ENCODE measurements at places on chromosomes 16 and 17. TPM values are rescaled to one million over a fixed set of nuclear protein-coding genes. Genes with fewer than 3 reads are reported as not detected.

- no peak for ATAC-seq
Measured at GRCh38 chr17:43810823-43811222, 22.1 kb downstream of the MPP3 start.

- ATAC-seq: peak; percentile 13
Measured at GRCh38 chr17:74135391-74136167, 67.9 kb upstream of the RPL38 start.

- ATAC-seq: peak; percentile 41
Measured at GRCh38 chr16:57834936-57835335, 32.6 kb upstream of the KIFC3 start.

DNA sequence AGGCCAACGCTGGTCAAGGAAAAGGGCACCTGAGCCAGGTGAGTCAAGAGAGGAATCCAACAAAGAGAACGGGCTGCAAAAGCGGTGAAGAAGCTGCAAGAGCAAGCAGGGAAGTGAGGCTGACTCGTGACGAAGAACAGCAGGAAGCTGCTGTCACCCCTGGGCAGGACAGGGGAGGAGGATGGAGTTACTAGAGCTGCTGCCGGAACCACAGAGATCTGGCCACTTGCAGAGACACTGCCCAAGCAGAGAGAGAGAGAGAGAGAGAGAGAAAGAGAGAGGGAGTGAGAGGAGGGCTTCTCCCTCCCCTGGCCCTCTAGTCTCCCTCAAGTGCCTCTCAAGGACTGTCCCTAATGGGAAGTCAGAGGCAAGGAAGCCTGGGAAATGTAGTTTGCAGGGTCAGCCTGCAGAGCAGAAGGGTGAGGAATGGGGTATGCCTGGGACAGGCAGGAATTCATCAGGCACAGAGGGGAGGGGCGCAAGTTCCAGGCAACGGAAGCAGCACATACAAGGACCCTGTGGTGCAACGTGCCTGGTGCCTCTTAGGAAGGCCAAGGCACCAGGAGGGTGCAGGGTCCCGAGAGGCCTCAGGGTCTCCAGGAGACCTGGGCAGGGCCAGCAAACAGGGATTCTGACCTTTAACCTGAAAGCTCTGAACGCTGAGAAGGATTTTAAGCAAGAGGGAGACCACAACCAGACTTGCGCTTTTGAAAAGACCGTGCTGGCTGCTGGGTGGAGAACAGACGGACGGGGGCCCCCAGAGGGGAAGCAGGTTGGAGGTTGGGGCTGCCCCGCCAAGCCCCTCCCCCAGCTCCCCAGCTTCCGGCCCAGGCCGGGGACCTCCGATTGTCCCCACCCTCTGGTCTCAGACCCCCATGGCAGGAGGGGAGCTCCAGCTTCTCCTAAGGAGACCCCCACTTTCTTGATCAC lies 45.8 kb upstream of the CIBAR2 start:
- peak; percentile 53 for ATAC-seq

DNA sequence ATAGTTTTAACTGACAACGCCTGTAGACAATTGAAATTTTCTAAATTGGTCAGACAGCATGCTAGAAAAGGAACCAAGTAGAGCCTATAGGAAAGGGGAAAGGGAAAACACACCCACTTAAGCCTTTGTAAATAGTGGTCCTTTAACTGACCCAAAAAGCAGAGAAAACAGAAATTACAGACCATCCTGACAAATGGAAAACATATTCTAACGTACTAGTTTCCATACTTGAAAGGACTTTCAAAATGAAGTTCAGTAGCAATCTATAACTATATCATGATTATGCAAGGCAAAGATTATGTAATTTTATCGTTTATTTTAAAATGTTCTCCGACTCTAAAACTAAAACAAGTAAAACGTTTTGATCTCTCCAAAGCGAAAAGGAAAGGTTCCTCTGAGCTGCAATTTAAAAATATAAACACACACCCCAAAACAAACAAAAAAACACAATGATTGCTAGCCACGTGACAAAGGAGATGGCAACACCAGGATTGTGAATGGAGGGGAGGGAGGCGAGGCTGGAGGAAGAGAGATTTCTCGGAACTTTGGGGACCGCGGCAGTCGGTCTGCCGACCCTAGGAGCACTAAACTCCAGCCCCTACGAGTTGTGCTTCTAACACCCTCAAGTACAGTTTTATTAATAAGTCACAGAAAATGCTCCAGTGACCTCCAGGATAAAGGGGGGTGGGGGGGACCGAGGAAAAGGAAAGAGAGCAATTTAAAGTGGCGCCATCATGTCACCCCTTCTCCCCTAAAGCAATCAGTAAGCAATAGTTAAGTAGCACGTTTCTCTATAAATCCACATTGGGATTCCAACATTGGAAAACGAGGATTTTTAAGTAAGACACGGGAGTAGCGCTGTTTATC lies 1.7 kb downstream of the KANSL1 start:
- ATAC-seq: no peak

GRCh38 chr17:7083592-7083991 lies 3.5 kb upstream of the CLEC10A start:
- ATAC-seq: no peak

The MARVELD3 gene
- total RNA-seq: 0.46 TPM

DNA sequence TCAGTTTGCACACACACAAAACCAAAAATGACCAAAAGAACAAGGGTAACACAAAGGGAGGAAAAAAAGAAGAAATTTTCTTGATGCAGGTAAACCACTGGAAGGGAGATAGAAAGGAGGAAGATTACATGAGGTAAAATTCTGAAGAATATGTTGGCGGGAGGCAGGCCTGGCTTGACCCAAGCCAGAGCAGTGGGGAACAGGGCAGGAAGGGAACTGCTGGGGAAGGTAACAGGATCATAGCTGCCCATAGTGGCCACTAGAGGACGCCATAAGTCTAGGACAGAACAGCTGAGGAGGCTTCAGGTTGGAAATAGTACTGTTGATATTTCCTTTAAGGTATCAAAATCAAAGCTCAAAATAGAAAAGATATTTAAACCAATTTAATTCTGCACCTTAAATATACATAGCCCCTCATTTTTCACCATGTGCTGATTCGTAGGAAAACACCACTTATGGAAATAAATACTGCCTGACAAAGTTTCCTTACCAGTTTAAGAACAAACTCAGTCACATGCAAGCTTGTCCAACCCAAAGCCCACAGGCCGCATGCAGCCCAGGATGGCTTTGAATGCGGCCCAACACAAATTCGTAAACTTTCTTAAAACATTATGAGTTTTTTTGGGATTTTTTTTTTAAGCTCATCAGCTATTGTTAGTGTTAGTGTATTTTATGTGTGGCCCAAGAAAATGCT lies 15.5 kb downstream of the VPS35 start:
- peak; percentile 98 for ATAC-seq

The TP53TG3 gene
- total RNA-seq: 0.18 TPM

DNA sequence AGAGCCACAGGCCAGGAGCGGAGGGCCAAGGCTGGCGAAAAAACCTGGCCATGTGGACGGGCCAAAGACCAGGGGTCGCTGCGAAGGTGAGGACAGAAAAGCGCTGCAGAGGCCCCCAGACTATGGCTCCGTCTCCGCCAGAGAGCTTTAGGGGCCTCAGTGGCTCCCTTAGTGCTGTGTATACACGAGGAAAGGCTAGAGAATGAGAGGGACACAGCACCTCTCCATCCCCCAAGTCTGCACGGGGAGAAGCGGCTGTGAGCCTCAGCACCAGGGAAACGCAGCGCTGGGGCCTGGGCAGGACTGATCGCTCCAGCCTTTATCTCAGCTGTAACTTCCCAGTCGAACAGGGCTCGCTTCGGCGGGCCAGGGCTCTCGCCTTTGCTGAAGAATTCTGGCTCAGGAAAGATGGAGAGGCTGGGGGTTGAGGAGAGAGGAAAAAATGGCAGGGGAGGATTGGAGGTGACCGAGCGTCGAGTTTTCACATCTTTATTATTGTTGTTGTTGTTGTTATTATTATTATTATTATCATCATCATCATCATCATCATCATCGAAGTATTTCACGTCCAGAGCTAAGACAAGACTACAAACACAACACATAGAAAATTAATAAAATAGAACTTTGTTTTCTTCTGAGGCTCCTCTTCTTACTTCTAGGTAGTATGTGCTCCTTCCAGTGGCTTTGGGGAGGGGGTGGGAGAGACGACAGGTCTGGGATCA lies 1.9 kb upstream of the HOXB5 start:
- ATAC-seq: no peak

The PPM1D gene
- total RNA-seq: 22.2 TPM

The PTGES3L gene
- 1.3 TPM for total RNA-seq

GRCh38 chr17:30524847-30525246 lies 47.6 kb downstream of the GOSR1 start:
- ATAC-seq: no peak

DNA sequence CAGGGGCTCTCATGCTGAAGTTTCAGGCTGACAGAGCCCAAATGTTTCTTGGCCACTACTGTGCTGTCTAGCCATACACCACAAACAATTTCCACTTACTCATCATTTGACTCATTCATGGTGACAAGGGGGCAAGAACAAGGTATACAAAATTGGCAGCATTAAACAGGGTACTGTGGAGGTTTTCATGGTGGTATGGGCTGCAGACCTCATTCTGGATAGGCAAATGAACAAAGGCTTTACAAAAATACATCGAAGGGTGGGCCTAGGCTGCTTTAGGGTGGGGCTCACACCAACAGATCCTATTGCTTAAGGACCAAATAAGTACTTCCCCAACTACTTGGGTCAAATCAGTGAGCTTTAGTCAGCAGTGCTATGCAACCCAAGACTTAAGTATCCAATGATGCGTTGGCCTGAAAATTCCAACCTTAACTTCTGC lies 53.0 kb downstream of the N4BP1 start:
- ATAC-seq: no peak

- no peak for ATAC-seq
Measured at GRCh38 chr17:44005527-44006271, 1.3 kb downstream of the NAGS start.

DNA sequence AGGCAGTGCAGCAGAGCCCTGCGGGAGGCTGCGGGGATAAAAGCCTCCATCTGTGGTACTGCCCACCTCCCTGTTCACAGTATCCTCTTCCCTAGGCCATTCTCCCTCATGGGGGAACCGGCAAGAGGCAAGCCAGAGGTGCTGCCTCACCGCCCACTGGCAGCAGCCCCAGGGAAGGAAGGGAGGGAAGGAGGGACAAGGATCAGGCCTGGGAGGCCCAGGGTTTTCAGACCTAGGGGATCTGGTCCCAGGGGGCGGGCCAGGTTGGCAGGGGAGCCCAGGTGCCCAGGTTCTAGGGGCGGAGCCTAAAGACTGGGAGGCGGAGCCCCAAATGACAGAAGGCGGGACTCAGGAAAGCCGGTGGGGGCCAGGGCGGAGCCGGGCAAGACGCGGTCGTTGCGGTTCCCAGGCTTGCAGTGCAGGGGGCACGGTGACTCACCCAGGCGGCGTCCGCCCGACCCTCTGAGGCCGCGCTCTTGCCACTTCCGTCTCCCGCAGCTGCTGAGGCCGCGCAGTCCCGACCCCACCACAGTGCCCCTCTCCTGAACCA lies 3.0 kb upstream of the MTMR4 start:
- no peak for ATAC-seq

The ACSM3 gene
- total RNA-seq: 4.3 TPM

- no peak for ATAC-seq
Measured at GRCh38 chr17:3979290-3979611, 15.0 kb upstream of the ATP2A3 start.

The CCDC144A gene
- total RNA-seq: 2.9 TPM

DNA sequence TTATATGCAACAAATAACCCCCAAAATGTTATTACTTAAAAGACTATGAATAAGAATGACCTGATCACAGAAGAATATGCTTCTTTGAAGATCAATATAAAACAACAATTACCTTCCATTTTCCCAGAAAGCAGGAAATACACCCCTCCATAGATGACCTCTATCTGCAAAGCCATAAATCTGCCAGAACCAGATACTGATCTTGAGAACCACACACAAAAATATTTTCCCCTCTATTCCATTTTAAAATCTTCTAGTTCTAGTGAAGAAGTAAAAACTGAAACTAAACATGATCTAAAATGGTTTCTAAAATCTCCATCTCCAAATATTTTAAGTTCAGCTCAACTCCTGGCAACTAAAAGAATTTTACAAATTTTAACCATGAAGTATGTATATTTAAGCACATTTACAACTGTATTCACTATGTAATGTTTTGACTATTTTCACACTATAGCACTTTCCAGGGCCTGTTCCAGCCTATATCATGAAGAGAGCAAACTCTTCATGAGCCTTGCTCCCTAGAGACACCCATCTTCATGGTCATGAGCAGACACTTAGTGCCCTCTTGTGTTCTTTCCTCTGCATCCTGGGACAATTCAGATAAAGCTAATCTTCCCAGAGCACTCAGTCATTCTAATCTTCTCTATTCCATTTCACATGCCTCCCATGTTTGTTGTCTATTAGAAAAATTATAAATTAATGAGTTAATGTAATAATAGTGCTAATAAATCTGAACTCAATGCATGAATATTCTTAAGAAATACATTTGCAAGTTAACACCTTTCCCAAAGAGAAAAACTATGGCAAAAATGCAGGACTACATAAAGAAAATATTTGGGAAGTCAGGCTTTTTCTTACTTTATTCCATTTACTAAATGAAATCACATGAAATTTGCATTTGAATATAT lies 87.0 kb downstream of the HELZ start:
- peak; percentile 79 for ATAC-seq

DNA sequence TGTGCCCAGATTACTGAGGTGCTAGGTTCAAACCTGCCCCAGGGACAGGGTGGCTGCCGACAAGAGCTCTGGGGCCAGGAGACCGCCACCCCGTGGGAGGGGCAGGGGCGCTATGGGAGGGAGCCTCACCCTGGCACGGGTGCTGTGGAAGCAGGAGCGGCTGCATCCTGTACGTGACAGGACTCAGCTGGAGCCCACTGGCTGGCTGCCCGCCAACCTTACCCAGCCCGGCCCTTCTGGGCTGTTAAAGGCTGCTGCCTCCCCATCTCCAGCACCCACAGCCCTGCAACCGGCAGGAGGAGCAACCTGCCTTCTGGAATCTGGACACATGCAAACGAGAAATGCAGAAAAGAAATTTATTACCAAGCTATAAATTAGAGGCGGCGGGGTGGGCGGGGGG lies 11.2 kb downstream of the PAM16 start:
- ATAC-seq: peak; percentile 74

The ITPRIPL2 gene
- 14.7 TPM for total RNA-seq

GRCh38 chr17:62966426-62967204 lies 580 bp downstream of the TANC2 start:
- ATAC-seq: peak; percentile 11

- no peak for ATAC-seq
Measured at GRCh38 chr16:48617104-48617705, 7.2 kb upstream of the N4BP1 start.

The EPOP gene
- total RNA-seq: 0.76 TPM

The PRSS53 gene
- 3.0 TPM for total RNA-seq

GRCh38 chr17:69417545-69418483 lies 3.3 kb downstream of the MAP2K6 start:
- ATAC-seq: peak; percentile 84

The SHISA6 gene
- 22.5 TPM for total RNA-seq

DNA sequence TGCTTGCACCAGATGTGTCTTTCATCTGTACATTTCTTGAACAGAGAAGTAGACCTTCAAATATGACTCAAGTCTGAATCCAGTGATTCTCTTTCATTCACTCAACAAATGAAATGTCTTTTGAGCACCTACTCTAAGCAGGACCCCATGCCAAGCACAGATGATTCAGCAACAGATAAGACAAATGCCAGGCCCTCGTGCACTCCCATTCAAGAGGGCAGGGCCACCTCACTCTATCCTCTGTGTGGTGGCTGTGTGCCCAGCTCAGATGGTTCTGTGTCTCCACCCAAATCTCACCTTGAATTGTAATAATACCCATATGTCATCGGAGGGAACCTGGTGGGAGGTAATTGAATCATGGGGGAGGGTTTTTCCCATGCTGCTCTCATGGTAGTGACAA lies 74.1 kb upstream of the NKD1 start:
- ATAC-seq: no peak
